Right ventricle myocardium inferior (tissue), 1 donor: ENCODE measurements at places on chromosomes 6 and 20.
A peak's percentile ranks its signal among the peaks of the same experiment; 100 is the strongest.

DNA sequence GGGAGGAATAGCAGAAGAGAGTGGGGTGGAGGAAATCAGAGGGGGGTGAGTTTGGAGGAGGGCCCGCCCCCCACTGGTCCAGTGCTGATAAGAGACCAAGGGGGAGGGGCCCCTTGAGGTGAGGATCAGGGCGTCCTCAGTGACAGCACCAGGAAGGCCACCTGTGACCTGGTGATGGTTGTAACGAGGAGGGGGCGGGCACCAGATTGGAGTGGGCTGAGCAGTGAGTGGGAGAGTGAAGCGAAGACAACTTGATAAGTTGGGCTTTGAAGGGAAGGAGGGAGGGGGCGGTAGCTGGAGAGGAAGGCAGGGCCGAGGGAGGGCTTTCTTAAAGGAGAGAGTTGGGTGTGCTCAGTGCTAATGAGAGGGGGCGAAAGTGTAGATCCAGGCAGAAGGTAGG is 30.7 kb downstream of the CDH22 start:
- DNase-seq, result no peak

DNA sequence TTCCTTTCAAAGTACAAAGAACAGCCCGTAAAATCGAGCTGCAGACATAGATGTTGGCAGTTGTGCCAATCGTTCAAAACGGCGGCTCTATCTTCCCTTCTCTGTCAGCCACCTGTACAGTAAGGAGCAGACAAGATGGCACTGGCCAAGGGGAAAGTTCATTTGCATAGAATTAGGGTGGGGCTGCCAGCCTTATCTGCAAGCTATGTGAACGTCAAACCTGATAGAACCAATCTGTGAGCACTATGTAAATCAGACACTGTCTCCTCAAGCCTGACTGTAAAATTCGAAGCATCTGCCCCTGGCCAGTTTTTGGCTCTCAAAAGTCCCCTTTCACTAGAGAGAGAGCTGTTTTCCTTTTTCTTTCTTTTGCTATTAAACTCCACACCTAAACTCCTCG is 374.5 kb downstream of the EPM2A start:
- no peak for DNase-seq

DNA sequence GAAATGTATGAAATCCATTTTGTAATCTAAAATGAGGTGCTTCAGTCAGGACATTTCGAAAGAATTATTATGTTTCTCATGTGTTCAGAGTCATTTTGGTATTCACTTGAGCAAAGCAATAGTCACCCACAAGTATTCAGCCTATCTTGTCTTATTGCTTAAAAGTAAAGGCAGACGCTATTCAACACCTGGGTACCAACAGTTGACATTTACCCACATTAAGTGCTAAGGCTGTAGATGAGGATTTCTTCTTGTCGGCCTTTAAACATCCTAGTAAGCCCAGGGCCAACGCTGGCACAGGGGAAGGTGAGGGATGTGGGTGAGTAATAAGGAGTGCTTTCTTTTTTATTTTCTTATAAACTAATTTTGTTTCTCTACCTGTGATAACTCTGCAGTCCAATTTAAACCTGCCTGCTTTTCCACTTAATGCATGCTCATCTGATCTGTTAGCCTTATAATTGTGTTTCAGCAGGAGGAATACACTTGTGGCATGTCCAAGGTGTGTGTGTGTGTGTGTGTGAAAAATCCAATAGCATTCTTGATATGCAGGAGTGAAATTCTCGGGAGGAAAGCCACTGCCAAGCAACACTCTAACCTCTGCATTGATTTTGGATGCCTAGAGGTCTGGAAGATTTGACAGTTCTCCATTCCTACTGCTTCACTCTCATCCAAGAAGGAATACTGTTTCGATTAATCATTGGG is 252.0 kb downstream of the SOX4 start:
- no peak for DNase-seq

GRCh38 chr20:11544029-11544678 is 373.5 kb upstream of the BTBD3 start:
- no peak for DNase-seq

GRCh38 chr20:54706581-54706980 is 231.2 kb downstream of the DOK5 start:
- DNase-seq, result no peak

GRCh38 chr6:168310403-168310802 is 9.2 kb downstream of the DACT2 start:
- DNase-seq, result no peak

GRCh38 chr6:167976708-167977107 is 20.8 kb upstream of the KIF25 start:
- DNase-seq, result no peak

DNA sequence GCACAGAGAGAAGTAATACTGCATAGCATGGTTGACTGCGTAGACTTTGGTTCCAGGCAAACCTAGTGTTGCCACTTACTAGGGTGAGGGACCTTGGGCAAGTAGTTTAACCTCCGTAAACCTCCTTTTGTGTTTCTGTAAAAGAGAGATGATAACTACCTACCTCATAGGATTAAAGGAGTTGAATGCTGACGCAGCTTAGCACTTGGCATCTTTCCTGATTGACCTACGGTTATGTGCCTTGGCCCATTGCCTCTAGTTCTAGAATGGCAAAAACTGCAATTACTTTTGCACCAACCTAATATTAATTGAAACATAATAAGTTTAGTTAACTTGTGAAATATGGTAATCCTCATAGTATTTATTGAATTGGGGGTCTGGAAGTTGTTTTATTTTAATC is 19.1 kb downstream of the GHRH start:
- no peak for DNase-seq

- DNase-seq, result no peak
Observed at GRCh38 chr6:132131758-132132157, 180.6 kb upstream of the CCN2 start.

DNA sequence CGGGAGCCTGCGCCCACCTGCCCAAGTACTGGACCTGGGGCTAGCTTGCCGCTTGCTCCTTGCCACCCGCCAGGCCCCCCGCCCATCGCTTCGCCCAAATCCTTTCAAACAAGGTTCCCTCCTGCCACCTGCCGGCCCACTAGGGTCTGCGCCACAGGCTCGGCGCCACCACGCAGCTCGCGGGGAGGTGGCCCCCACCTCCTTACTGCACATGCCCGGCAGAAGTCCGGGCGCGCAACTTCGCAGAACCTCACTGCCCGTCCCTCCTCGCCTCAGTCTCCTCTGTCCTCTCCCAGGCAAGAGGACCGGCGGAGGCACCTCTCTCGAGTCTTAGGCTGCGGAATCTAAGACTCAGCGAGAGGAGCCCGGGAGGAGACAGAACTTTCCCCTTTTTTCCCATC is 11.2 kb downstream of the GNAS-AS1 start:
- no peak for DNase-seq

DNA sequence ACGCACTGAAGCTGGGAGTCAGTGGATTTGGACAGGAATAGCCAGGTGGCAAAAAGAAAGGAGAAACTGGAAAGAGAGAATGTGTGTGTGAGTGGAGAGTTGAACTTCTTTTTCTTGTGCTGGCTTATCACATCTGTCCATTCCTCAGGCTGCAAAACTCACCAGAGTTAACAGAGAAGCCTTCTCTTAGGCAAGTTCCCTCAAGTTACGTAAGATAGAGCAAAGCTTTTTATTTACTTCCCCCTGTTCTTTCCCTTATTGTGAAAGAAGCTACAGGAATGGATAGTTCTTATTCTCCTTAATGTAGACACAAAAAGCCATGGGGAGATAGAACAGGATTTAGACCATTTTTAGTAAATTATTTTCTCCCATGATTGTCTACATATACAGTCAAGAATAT is 188.6 kb downstream of the BMP2 start:
- no peak for DNase-seq

GRCh38 chr20:44714102-44714700 is 968 bp upstream of the CCN5 start:
- no peak for DNase-seq

GRCh38 chr6:69584913-69585729 is 211.7 kb downstream of the LMBRD1 start:
- DNase-seq, result no peak

GRCh38 chr6:3403238-3404173 is 53.3 kb downstream of the SLC22A23 start:
- no peak for DNase-seq

DNA sequence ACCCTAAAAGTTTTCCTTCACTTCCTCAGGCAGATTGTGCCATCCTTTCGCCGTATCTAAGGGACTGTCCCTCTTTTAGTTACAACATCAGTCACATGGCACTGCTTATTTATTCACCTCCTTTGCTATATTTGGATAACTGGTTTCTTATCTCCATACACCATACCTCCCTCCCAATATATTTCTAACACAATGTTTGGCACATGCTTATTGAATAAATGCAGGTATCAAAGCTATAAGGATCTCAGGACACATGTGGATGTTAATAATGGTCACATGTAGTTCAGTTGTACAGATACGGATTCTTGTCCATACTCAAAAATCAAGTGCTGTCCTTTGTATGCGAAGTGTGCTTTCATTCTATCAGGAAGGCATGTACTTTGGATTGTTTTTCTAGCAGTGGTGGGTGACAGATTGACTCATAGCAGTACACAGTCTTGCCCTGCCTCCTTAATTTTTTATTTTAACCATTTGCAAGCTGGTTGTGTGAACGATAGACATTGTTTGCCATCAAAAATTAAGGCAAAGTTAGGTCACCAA is 407.1 kb upstream of the RUNX2 start:
- no peak for DNase-seq

DNA sequence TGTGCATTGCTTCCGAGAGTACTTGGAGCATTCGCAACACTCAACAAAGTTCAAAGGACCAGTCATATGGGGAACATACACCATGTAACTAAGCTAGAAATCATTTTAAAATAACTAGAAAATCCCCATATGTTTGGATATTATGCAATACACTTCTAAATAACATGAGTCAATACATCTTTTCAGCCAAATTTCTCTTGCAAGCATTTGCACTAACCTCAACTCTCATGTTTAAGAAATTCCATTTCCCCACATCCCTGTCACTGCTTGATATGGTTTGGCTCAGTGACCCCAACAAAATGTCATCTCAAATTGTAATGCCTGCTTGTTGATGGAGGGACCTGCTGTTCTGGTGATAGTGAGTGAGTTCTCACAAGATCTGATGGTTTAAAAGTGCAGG is 85.7 kb upstream of the CST7 start:
- no peak for DNase-seq

DNA sequence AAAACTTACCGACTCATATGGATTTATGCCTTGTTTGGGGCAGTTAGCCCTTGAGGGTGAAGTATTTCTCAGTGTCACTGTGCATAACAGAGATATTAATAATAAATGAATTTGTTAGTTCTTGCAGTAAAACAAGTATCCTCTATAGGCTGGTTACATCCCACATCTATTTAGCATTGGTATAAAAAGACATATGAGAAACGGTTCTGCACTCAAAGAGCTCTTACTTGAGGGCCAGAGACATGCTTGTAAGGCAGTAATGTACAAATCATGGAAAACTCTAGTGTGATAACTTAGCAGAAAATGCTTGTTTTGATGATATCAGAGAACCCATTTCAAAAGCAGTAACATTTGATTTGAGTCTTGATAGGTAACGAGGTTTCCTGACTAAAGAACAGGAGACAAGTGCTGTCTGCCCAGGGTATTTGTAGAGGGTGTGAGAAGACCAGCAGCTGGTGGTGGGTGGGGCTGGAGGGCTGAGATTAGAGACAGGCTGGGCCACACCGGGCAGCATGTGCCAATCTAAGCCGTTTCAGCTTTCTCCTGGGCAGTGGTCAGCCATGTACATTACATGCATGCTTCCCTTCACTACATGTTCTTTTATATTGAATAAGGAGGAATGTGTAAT is 46.3 kb downstream of the TULP4 start:
- no peak for DNase-seq

DNA sequence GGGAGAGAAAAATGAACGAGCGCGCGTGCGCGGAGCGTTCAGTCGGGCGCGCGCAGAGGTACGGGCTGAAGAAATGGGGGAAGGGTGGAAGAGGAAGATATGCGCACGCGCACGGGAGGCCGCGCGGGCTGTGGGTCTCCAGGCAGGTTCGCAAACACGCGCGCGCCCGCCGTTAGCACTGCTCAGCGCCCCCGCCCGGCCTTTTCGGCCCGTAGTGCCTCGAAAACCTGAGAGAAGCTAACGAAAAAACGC is 393 bp downstream of the BCLAF1 start:
- DNase-seq, result peak; percentile 95

- DNase-seq, result no peak
Observed at GRCh38 chr6:47254906-47255305, 54.8 kb downstream of the TNFRSF21 start.

- DNase-seq, result no peak
Observed at GRCh38 chr6:156827382-156827781, 50.2 kb downstream of the ARID1B start.

DNA sequence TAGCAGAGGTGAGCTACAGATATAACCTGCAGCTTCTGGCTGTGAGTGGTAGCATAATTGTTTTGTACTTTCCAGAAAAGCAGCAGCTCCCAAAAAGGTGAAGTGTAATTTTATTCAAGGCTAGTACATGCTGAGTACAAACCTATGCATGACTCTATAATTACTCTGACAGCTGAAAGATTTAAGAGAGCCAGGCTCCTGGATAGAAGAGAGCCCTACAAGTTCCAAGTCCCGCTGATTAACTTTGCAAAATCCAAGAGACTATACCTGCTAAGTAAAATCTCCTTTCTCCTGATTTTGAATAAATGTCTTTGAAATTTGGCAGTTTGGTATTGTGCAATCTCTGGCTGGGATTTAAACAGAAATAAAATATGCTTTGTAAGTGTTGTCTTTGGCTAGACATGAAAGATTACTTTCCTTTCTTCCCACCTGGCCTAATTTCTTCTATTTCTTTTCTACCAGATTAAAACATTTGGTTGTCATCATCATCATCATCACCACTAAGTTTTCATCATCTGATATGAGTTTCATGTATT is 79.5 kb downstream of the CTNNBL1 start:
- DNase-seq, result no peak

DNA sequence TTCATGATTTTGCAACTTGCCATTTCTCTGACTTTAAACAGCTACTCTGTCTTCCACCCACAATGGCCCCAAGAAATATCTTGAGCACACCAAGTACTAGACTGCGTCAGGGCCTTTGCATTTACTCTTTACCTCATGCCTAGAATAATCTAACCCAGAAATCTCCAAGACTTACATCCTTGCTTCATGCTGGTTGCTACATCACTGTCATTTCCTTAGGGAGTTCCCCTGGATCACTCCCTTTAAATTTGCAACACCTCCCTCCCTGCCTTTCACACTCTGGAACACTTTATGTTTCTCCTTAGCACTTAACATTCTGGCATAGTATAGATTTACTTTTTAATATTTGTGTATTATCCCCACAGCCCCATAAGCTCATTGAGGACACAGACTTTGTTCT is 4.9 kb upstream of the ELOVL5 start:
- no peak for DNase-seq

GRCh38 chr6:169654598-169655391 is 47.0 kb downstream of the WDR27 start:
- peak; percentile 82 for DNase-seq

- DNase-seq, result no peak
Observed at GRCh38 chr6:158437571-158437970, 122.3 kb upstream of the TMEM181 start.

- no peak for DNase-seq
Observed at GRCh38 chr6:131574133-131574532, 1.1 kb downstream of the ARG1 start.
